ENCODE measurements at places on chromosomes 2 and 18.

DNA sequence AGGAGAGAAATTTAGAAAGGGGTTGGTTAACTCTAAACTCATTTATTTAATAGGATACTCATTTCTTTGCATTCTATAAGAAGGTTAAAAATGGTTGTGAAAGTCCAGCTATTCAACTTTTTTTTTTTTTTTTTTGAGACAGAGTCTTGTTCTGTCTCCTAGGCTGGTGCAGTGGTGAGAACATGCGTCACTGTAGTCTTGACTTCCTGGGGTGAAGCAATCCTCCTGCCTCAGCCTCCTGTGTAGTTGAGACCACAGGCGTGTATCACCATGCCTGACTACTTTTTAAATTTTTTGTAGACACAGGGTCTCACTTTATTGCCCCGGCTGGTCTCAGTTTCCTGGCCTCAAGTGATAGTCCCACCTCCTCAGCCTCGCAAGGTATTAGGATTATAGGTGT lies 11.9 kb downstream of the ELP2 start:
- DNase-seq = no peak

GRCh38 chr2:12949406-12949805 lies 232.7 kb downstream of the TRIB2 start:
- DNase-seq = no peak

GRCh38 chr18:9989481-9989880 lies 75.7 kb downstream of the VAPA start:
- no peak for DNase-seq

DNA sequence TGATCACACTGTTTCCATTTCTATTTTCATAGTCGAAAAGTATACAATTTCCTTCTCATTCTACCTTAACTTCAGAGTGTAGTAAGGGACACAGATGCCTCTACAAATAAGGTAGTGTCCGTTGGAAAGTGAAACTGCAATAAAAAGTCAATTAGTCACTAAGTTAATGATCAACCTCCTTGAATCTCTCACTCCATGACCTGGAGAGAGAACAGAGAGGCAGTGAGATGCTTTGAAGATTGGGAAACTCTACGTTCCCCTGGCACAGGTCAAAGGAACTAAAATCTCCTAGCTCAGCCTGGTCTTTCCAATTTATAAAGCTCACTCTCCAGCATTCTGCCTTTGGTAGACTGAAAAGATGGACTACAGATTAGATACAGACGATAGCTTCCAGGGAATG lies 153.8 kb upstream of the ACAA2 start:
- no peak for DNase-seq

DNA sequence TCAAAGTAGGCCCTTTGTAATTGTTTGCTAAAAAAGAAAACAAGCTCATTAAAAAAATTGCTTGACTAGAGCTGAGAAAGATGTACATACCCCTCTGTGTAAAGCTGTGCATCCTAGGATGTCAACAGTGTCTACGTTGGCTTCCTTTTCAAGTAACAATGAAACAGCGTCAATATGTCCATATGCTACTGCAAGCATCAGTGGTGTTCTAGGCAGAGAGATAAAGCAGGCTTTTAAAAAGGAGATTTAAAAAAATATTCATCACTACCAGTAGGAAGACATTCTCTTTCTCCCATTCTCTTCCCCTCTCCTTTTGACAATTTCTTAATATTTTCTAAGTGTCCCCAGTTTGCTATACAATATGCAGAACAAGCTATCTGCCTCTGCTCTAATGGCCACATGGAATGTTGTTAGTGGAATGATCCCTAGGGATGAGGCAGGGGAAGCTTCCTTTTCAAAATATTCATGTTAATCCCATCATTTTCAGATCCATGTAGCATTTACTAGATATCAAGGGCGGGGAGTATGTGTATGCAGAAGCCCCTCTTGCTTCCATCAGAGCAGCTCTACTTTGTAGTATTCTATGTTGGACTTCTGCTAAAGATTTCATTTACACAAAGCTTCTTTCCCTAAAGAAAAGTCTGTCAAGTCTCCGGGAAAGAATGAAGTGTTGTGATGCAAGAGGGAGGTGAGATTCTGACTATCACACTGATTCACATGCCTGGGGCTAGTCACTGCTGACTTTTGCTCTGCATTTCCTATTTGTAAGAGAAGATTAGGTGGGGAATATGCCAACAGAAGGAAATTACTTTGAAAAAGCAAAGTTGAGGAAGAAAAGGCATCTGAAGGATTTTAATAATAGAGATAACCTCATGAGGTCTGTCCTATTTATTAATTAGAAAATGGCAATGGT lies 81.5 kb upstream of the PGAP1 start:
- no peak for DNase-seq
